ENCODE measurements at places on chromosomes 3 and 15.

- DNase-seq: no peak
These were observed 260.3 kb downstream of the SLCO3A1 start for GRCh38 chr15:92113832-92114231.

DNA sequence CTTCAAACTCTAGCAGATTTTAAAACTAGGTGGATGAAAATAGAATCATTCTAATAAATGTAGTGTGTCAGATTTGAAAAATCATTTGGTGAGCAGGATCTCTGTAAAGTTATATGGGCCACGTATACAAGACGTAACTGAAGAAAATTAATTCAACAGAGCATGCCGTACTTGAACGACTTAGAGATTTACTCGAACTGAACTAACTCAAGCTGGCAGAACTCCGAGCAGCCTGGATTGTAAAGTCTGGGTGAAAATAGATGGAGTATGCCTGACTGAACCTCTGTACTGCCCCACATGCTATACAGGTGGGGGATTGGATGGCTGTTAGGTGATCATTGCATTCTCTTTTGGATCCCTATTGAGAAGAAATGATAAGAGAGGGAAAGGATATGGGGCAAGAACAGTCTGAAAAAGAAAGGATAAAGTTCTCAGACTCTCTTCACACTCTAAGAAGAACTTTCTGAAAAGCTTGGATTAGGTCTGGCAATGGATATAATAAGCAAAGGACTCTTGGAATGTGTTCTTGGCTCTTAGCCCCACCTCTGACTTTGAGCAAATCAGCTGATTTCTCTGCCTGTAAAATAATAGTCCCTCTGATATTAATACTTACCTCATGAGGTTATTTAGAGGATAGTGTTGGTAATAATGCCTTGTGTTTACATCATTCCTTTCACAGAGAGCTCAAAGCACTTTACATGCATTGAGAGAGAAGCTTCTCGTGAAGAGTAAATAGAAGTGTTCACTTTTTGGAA, 147.5 kb downstream of the FILIP1L start:
- DNase-seq: no peak

DNA sequence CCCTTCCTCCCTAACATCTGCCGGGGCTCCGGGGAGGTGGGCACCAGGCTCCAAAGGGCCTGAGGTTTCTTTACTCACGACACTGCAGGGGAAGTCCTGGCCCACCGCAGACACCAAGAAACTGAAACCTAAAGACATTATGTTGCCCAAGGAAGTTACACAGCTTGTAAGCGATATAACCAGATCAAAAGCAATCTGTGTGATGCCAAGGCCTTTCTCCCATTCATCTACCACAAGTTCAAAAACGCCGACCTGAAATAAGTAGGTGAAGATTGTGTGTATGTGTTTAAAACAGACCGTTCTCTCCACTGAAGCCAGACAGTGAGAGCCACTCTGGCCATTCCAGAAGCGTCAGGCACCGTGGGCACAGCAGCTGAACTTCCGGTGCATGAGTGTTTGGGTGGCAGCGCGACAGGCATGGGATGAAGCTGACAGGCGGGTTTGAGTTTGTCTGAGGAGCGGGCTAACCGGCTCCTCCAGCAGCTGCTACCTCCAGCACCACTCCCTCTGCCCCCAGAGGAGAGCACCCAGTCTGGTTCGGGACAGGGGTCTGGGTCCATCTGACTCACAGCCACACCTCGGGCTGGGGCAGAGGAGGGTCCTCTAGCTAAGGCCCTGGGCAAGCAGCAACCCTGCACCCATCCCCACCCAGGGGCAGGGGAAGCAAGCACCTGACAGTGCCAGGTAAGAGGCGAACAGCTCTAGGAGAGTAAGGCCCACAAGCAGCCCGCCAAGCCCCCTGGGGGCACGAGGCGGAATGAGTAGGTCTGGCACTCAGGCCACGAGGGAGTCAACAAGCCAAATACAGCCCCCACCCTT, 1.3 kb downstream of the TNK2 start:
- peak; percentile 89 for DNase-seq

- DNase-seq: no peak
These were observed 30.8 kb upstream of the ZBTB38 start for GRCh38 chr3:141337523-141337854.

DNA sequence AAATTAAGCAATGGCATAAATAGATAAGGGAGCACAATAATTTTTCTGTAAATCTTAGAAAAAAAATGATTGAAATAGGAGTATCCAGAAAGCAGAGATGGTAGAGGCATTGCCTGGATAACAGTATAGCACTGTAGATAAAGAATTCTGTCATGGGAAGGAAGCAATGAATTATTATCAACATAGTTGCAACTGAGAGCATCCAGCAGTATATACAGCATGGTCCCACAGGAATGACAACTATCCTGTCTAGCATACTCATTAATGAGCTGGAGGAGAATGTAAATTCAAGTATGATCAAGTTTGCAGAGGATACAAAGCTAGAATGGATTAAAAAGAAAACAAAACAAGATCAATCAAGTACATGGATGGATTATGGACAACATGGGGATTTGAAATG, 90.8 kb downstream of the DPH6 start:
- DNase-seq: no peak

- DNase-seq: no peak
These were observed 515 bp upstream of the MTHFS start for GRCh38 chr15:79897380-79897678.

- DNase-seq: no peak
These were observed 89.5 kb upstream of the TPM1 start for GRCh38 chr15:62953021-62953420.

DNA sequence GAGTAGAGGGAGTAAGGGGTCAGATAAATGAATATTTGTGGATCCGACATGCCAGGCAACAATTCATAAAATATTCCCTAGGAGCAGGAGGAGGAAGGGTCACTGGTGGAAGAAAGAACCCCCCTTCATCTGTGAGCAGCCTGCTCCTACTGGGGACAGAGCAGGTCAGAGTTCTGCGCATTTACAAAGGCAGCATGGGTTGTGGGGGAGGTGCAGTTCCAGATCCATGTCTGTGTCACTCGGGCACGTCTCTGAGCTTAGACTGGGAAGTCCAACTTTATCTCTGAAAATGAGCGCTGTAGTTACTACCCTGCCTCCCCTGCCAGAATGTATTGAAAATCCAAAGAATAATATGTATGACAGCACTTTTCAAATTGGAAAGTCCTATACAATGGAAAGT, 115.2 kb downstream of the GABRG3 start:
- no peak for DNase-seq

GRCh38 chr15:92807971-92808571, 92.1 kb upstream of the CHD2 start:
- DNase-seq: peak; percentile 25
